ENCODE measurements at places on chromosomes 7 and 10.
A peak's percentile ranks its signal among the peaks of the same experiment; 100 is the strongest.

DNA sequence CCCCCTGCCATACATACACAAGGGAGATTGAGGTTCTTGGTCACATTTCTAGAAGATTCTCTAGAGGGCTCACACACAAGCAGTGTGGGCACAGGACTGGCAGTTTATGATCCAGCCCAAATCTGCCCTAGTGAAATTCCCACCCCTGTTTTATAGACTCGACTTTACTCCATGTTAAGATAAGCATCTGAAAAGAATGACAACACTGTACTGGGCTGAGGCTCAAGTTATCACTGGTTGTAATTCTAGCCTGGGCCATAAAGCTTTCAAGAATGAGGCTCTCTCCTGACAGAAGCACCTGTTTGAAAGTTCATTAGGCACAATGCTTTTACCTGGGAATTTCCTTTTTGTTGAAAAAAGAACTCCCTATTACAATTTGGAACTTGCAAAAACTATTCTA is 195.6 kb upstream of the GLI3 start:
- DNase-seq = no peak
- H3K27me3 ChIP-seq = no peaks in the 10 kb centered on the region
- no peaks in the 10 kb centered on the region for H3K36me3 ChIP-seq
- H3K27ac ChIP-seq = no peak overlapping the region

GRCh38 chr10:102752934-102753664 is 9.4 kb downstream of the WBP1L start:
- DNase-seq = no peak
- H3K27me3 ChIP-seq = no peaks in the 10 kb centered on the region
- H3K36me3 ChIP-seq = no peaks in the 10 kb centered on the region
- H3K4me1 ChIP-seq = peaks cover 25% of the 10 kb centered on the region
- H3K27ac ChIP-seq = peak overlapping the region; percentile 67

GRCh38 chr7:30647589-30648364 is 34.5 kb downstream of the CRHR2 start:
- peaks cover 32% of the 10 kb centered on the region for H3K36me3 ChIP-seq
- H3K4me3 ChIP-seq = no peak overlapping the region
- no peaks in the 10 kb centered on the region for H3K4me1 ChIP-seq
- H3K27me3 ChIP-seq = no peaks in the 10 kb centered on the region
- no peak for DNase-seq

- peaks cover 39% of the 10 kb centered on the region for H3K27me3 ChIP-seq
- no peak overlapping the region for H3K4me3 ChIP-seq
- no peak overlapping the region for H3K27ac ChIP-seq
- no peaks in the 10 kb centered on the region for H3K4me1 ChIP-seq
- DNase-seq = no peak
Observed at GRCh38 chr7:132578826-132579225, 2.6 kb upstream of the PLXNA4 start.

DNA sequence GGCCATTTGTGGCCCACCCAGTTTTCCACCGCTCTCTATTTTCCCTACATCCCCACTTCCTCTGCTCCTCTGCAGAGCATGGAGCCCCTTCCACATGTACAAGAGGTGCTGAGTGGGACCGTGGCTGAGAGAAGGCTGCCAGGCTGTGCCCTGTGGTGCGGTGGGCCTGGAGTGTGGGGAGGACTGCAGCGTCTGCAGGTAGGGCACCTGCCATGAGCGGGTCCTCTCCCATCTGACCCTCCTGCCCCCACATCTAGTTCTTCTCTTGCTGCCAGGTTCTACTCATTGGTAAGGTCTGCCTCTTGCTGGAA is 145.6 kb upstream of the FAM20C start:
- H3K36me3 ChIP-seq = no peaks in the 10 kb centered on the region
- DNase-seq = no peak
- no peak overlapping the region for H3K4me3 ChIP-seq
- no peaks in the 10 kb centered on the region for H3K4me1 ChIP-seq
- H3K27ac ChIP-seq = no peak overlapping the region

DNA sequence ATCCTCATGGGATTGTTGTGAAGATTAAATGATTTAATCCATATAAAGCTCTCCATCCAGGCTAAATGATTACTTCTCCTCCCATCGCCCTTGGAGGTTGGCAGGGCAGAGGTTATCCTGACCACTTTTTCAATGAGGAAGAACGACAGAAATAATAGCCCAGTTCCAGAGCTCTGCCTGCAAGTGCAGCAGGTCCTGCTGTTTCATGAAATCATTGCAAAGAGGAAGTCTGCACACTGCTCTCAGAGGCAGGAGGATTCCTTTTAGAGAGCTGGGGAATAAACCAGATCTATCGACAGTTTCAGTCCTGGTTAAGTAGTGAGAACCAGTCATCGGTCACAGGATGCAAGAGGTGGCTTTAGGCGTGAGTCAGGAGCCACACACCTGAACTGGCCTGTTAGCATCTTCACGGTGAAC is 25.0 kb upstream of the CDH23 start:
- DNase-seq = no peak
- peaks cover 33% of the 10 kb centered on the region for H3K4me1 ChIP-seq
- H3K36me3 ChIP-seq = no peaks in the 10 kb centered on the region
- no peak overlapping the region for H3K4me3 ChIP-seq

DNA sequence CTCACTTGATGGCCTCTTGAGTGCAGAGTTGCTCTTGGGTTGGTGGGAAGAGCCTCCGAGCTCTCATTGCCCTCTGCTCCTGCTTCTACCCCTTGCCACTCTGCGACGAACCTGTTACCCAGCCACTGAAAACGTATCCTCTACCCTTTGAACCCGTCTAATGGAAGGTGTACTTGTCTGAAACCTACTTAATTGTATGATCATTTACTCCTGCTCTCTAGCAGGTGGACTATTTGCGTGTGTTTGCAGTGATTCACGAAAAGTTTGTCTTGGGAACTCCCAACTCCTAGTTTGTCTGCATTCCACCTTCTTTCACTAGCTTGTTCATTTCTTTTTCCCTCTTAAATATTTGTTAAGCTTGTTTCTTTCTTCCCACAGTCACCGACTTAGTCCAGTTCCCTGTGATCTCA is 503 bp downstream of the CROT start:
- no peaks in the 10 kb centered on the region for H3K27me3 ChIP-seq
- peaks cover 24% of the 10 kb centered on the region for H3K36me3 ChIP-seq
- peak overlapping the region; percentile 88 for H3K27ac ChIP-seq

DNA sequence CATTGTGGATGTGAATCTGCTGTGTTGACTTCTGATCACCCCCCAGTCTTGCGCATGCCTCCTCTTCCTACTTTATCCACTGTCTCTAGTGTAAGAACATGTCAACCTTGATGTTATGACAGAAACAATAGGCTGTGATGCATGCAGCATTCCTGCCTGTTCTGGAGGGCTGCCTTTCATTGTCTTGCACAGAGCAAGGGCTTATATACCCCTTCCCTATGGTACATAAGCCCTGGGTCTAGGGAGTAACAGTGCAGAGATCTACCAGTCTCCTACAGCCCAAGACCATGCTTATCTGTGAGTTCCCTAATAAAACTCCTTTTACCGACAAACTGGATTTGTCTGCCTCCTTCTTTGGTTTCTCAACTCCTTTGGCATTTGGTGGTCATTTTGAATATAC is 177.0 kb upstream of the STK17A start:
- no peaks in the 10 kb centered on the region for H3K27me3 ChIP-seq
- no peaks in the 10 kb centered on the region for H3K4me1 ChIP-seq
- H3K36me3 ChIP-seq = no peaks in the 10 kb centered on the region
- no peak overlapping the region for H3K27ac ChIP-seq
- no peak overlapping the region for H3K4me3 ChIP-seq

DNA sequence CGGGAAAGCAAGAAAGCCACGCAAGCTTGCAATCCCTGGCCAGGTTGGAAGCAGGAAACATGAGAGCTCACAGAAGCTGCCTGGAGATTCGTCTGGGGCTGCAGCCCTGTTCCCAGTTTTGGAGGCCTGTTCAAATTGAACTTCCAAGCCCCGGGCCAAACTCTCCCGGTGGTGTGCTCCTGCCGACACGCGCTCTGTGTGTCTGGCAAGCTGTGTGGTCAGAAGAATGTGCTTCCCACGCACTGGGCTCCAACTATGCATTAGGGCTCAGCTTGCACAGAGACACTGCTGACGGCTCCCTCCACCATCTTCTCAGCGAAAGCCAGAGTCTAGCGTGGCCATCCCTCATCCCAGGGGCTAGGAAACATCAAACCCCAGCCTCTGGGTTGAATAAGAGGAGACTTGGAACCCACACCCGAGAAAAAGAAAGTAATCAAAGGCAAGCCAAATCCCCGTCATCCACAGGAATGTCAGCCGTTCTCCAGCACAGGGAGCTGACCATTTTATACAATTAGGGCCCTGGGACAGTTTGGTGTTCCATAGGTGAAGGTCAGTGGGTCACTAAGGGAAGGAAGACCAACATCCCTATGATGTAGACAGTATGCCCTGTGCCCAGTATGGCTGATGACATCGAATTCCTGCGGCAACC is 107.2 kb downstream of the FGFR2 start:
- DNase-seq = peak; percentile 60
- no peaks in the 10 kb centered on the region for H3K27me3 ChIP-seq

All from left lung (tissue), 14 donors.